ENCODE measurements at places on chromosomes 2 and 18.

GRCh38 chr2:184620367-184620766 is 22.0 kb downstream of the ZNF804A start:
- no peak for DNase-seq

DNA sequence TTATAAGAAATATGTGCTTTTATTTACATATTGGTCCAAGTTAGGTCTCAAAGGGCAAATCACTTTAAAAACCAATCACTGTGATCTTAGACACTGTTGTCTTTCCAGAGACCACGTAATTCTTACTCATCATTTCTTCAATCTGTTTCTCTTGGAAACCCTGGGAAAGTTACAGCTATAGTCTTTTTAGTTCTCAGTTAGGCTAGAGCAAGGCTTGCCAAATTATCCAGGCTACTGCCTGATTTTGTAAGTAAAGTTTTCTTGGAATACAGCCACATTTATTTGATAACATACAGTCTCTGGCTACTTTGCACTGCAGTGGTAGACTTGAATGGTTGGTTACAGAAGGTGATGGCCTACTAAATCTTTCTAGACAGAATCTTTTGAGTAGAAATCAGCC is 106.0 kb downstream of the KIAA1328 start:
- peak; percentile 49 for DNase-seq

DNA sequence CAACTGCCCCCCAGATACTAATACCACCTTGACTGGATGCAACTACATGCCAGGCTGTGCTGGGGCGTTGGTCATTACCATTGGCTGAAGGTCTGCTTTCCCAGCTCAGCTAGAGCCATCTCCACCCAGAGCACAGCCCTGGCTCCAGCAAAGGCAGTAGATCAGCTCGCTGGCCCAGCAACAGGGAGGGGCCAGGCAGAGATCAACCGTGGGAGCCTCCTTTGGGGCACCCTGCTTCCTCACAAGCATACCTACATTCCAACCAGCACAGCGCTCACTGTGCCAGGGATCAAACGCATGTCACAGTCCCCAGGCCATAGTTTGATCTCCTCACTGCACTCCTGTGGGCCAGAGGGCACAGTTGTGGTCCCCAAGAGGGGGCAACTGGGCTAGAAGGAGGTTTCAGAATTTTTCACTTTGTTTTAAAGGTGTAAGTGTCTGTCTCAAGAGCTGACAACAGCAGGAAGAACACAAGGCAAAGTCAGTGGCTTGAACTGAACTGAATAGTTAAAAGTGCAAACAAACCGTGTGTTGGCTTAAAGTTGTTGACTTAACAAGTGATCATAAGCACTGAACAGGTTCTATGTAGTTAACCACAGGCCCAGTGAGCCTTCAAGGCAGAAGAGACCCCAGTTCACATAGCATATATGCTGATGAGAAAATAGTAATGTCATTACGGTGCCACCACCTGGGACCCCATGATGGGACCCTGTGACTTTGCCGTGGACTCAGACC is 70.1 kb upstream of the BZW1 start:
- DNase-seq, result no peak

GRCh38 chr18:57581301-57581934 is 5.1 kb downstream of the FECH start:
- no peak for DNase-seq

DNA sequence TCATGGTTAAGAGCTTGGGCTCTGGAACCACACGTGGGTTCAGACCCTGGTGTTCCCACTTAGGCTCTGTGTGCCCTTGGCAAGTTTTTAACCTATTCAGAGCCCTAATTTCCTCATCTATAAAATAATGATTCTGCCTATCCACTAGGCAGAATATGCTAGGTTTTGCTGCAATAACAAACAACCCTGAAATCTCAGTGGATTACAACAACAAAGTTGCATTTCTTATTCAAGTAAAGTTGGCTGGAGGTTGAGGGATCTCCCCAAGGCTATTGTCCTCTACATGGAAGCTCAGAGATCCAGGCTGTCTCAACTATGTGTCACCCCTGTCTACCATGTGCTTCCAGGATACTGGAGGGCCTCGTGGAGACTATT is 275.4 kb upstream of the SIX2 start:
- no peak for DNase-seq

- no peak for DNase-seq
Measured at GRCh38 chr2:175181877-175182308, 383 bp upstream of the ATP5MC3 start.

GRCh38 chr2:143463719-143464118 is 334.5 kb downstream of the ARHGAP15 start:
- DNase-seq, result no peak

DNA sequence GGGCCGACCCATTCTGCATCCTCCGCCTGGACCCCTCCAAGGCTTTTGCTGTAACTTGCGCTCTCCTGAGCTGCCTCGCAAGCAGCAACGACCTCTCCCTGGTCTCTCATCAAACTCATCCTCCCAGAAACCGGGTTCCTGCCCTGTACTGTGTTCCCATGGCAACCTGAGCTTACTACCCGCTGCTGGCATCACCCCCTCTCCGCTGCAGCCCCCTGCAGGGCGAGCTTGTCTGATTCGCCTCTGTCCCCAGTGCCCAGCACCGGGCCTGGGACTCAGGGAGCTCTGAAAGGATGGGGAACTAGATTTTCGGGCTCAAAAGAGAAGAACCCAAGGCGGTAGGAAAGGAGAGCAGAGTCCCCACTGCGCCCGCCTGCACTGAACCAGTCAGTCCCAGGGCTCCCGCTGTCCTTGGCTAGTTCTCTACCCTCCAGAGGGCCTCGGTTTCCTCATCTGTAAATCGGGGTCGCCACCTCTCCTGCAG is 463 bp downstream of the HS1BP3 start:
- DNase-seq, result peak; percentile 41

DNA sequence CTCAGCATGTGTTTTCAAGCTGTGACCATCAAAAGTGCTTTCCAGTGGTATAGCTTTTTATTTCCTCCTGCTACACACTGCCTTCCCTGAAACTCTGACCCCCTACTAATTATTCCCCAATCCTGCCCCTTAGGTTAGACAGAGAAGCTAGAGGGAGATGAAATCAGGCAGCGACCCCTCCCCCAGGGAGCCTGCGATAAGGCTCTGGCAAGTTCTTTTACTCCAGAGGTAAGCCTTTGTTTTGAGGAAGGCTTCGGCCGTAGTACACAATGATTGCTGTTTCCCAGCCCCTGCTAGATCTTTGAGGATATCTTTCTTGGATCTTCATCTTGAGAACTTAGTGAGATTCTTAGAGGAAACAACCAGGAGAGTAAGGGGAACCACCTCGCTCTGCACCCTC is 33.5 kb upstream of the NOL4 start:
- DNase-seq, result no peak

DNA sequence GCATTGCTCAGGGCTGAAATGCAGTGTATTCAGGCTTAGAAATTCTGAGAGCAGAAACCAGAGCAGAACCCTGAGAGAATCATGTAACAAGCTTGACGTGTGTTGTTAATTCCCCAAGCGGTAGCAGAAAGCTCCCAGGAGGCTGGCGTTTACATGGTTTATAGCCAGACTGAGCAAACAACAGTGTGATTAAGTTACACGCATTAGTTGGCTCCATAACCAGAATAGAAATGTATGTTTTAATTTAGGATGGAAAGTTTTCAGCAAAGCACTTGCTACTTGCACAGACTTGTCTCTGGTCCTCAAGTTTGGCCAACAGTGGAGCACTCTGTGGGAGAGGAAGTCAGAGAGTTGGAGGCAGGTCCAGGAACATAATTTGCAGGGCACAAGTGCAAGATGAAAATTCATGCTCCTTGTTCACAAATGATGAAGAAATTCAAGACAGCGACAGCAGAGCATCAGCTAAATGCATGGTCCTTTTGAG is 69.3 kb downstream of the MAPK4 start:
- no peak for DNase-seq

GRCh38 chr2:28169492-28169891 is 223.2 kb upstream of the FOSL2 start:
- no peak for DNase-seq

GRCh38 chr2:180655842-180656454 is 324.5 kb upstream of the UBE2E3 start:
- no peak for DNase-seq

DNA sequence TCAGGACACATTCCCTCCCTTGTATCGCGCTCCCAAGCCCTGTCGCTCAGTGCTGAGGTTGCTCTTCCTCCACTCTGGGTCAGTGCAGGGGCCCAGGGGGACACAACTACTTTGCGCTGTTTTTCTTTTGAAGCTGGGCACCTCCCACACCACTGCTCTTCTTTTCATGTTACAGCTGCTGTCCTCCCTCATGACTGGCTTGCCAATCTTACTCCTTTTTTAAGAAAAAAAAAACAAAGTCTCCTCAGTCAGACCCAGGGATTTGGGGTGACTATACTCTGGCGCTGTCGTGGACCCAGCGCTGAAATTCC is 220.1 kb downstream of the SEPTIN10 start:
- no peak for DNase-seq

DNA sequence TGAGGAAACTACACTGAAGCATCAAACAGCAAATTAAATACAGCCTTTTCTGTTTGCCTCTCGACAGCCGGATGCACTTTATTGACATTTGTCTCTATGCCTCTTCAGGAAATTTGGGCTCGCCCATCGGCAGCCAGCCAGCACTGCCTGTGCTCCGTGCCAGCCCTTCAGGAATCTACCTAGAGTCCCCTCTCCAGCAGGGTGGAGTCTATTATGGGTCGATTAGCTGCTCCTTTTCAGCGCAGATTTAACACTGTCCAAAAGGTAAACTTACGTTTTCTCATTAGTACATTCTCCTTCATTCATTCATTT is 91.5 kb downstream of the MYCN start:
- DNase-seq, result no peak

- DNase-seq, result no peak
Measured at GRCh38 chr18:80147037-80147417, 38.0 kb downstream of the ADNP2 start.

DNA sequence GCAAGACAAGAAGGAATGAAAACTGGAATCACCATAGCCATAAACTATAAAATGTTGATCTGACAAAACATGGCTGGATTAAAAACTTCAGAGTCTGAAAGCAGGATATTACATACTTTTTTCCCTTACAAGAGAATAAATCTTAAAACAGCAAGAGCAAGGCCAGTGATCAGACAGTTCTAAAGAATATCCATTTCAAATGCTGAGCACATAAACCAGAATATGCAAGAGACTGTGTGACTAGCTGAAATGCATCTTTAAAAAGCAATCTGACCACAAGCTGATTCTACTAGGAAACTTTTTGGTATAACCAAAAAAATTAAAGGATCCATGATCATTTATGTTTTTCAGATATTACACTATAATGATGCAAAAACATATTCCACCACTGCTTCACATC is 120.7 kb upstream of the RNU4ATAC start:
- DNase-seq, result no peak

- no peak for DNase-seq
Measured at GRCh38 chr18:54973046-54973445, 13.8 kb upstream of the CCDC68 start.

GRCh38 chr18:77777163-77777562 is 527.5 kb downstream of the GALR1 start:
- DNase-seq, result no peak

GRCh38 chr18:8328126-8328525 is 281.1 kb upstream of the RAB12 start:
- no peak for DNase-seq
